ENCODE measurements at places on chromosomes 13 and 19.

GRCh38 chr13:77143431-77143830, 116.5 kb upstream of the FBXL3 start:
- DNase-seq = no peak

DNA sequence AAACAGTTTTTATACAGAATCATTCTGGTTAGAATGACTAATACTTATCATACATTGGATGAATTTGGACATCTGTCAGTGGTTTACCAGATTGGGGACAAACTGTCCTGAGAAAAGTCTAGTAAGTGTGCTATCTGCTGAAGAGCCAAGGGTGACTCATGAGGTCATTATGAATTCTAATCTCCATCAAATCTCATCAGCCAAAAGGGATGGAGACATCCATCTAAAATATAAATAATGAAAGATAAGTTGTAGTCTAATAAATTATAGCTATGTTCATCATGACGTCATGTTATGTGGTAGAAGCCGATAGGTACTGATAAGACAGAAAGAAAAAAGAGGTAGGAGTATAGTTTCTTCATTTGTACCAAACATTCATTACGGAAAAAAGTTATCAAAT, 804.4 kb downstream of the PCDH9 start:
- DNase-seq = no peak

- no peak for DNase-seq
Observed at GRCh38 chr13:101453784-101454201, 1.3 kb downstream of the ITGBL1 start.

DNA sequence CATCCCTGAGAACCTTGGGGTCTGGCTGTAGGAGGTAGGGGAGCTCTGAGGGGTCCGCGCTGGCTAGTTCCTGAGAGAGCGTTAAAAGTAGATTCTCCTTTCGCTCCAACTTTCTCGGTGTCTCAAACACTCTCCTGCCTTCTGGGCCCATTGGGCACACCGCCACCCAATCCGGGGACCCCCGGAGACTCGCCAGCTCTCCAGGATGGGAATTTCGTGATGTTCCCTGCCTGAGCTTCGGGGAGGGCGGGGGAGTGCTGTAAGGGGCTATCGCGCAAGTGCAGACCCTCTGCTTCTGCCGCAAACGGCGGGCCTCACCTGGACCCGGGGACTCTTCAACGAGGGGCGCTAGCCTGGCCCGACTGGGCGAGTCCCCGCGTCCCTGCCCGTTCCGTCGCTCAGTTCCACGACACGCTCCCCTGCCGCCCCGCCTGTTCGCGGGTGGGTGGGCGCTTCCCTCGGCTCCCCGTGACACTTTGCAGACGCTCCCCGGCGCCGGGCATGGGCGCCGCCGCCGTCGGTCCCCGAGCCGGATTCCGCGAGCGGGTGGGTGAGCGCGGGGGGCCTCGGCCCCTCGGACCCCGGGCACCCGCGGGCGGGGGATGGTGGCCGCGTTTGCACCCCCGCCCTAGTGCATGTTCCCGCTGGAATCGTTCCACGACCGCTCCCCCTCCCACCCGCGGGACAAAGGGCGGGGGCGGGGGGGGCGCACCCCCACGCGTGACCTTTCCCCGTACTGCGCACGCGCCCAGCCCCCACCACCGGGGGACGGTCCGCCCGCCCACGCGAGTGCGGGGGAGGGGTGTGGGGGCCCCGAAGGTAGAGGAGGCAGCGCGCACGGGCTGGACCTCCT, at the start of gene CCDC106:
Gene CCDC106 (plus strand): TSS at position 481 of the 853 bp plus-strand sequence. CDS start 835 bp downstream, outside the sequence.
- DNase-seq = peak; percentile 49

- DNase-seq = no peak
Observed at GRCh38 chr13:39565036-39565949, 37.7 kb downstream of the LHFPL6 start.

DNA sequence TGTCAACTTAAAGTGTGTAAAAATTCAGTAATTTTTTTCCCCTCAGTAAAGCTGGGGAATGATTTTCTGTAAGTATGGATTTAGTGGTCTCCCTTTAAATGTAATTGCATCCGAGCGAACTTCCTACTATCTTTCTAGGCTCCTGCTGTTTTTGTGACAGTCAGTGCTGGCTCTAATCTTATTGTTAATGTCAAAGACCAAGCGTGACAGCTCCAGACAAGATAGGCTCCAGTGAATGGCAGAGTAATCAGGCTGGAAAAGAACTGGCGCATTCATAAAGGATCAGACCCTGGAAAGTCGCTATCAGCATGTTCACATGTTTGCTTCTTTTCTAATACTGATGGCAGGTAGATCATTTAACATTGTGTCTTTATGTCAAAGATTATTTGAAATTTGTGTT, 908.0 kb upstream of the ATXN8OS start:
- DNase-seq = no peak

- no peak for DNase-seq
Observed at GRCh38 chr13:102260256-102260655, 141.6 kb downstream of the FGF14 start.

GRCh38 chr13:90232291-90232690, 1115.2 kb upstream of the MIR17HG start:
- no peak for DNase-seq

DNA sequence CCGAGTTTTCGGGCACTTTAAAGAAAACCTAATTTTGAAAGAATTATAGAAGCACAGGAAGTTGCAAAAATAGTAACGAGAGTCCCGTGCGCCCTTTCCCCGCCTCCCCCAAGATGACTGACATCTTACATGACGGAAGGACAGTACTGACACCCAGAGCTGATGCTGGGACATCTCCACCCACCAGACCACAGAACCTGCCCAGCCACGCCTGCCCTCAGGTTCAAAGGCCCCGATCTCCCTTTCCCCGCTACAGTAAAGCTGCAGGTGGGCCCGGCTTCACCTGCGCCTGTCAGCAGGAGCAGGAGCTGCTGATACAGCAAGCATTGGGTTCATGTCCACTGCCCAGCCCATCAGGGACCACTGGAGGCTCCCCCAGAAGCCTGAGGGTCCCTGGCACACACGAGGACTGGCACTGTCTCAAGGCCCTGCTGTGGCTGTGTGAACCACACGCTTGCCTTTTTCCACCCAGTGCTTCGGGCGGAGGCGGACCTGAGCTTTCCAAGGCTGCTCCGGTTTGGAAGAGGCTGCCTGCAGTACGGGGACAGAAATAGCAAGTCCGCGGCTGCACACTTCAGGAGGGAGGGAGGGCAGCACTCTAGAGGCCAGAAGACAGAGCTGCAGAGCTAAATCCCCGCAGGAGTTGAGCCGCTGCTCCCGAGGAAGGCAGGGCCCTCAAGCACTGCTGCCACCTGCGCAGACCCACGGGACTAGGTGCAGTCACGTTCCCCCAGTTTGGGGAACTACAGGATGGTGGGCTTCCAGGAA, 8.7 kb downstream of the MAP2K2 start:
- DNase-seq = peak; percentile 59

DNA sequence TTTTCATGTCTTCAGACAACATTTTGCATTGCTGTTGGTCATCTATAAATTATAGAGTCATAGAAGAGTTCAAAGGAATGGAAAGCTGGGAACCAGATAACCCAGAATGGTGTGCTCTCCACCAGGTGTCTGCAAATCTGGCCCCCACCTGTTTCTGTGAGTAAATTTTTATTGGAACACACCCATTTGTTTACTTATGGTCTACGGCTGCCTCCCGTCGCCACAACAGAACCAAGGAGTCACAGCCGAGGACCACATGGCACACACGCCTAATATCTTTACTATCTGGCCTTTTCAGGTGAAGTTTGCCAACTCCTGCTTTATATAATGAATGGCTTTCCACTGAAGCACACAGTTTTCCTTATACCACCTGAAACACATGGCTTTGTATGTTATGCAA, 58.2 kb downstream of the EFNB2 start:
- no peak for DNase-seq

GRCh38 chr13:97376981-97377380, 57.0 kb upstream of the RAP2A start:
- no peak for DNase-seq

DNA sequence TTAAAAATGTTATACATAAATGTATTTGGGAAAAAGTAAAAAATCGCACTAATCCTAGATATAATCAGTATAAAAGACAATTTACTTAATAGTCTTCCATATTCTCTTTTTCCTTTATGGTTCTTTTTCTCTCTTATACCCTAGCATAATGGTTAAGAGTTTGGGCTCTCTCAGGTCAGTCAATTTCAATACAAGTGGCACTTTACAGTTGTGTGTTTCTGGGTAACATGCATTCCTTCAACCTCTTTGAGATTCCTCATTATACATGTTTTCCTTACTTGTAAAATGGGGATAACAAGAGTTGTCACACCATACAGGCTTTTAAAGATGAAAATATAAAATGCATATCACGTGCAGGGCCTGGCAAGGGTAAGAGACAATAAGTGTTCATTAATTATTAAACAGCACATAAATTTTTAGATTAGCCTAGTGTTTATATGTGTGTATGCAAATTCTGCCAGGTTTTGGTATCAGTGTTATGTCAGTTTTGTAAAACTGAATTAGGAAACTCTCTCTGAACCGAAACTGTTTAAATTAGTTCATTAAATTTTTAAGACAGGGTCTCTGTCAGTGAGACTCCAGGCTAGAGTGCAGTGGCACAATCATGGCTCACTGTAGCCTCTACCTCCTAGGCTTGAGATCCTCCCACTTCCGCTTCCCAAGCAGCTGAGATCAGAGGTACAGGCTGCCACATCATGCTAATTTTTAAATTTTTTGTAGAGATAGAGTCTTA, 49.8 kb downstream of the ELF1 start:
- peak; percentile 32 for DNase-seq

DNA sequence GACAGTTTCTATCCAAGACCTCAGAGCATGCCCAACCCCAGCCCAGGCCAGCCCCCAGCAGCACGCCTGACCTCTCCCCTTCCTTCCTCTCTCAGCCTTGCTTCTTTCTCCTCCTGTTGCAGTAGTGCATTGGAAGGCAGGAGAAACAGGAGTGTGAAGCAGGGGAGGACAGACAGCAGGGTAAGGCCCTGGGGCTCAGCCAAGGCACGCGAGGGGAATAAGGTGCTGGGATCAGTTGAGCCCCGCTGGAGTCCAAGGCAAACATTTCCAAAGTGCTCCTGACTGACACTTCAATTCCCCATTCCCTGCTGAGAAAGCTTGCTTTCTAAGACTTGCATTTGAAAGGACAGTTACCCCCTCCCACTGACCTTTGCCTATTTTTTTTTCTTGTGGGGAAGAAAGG, 73.1 kb upstream of the OLFM4 start:
- DNase-seq = no peak

GRCh38 chr19:36169084-36169760, 17.0 kb upstream of the COX7A1 start:
- DNase-seq = no peak

- no peak for DNase-seq
Observed at GRCh38 chr19:47492137-47492533, 8.1 kb upstream of the KPTN start.

- DNase-seq = no peak
Observed at GRCh38 chr19:17266589-17266974, 661 bp upstream of the BABAM1 start.

DNA sequence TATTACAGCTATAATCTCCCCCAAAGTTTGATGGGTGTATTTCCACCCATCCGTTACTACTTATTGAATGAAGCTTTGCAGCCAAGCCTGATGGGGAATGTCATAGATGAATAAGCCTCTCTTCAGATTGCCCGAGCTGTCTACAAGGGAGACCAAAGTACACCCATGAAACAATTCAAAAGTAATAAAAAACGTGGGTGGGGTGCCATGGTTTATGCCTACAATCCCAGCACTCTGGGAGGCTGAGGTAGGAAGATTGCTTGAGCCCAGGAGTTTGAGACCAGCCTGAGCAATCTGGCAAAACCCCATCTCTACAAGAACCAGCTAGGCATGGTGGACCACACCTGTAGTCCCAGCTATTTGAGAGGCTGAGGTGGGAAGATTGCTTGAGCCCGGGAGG, 419.2 kb downstream of the FGF9 start:
- DNase-seq = no peak

- DNase-seq = no peak
Observed at GRCh38 chr13:94139393-94139995, 340.0 kb downstream of the DCT start.
